Activated gamma-delta T cell (primary cell): ENCODE measurements at places on chromosomes 11 and 22.

GRCh38 chr11:20964985-20965384 lies 295.6 kb downstream of the NELL1 start:
- DNase-seq: no peak

DNA sequence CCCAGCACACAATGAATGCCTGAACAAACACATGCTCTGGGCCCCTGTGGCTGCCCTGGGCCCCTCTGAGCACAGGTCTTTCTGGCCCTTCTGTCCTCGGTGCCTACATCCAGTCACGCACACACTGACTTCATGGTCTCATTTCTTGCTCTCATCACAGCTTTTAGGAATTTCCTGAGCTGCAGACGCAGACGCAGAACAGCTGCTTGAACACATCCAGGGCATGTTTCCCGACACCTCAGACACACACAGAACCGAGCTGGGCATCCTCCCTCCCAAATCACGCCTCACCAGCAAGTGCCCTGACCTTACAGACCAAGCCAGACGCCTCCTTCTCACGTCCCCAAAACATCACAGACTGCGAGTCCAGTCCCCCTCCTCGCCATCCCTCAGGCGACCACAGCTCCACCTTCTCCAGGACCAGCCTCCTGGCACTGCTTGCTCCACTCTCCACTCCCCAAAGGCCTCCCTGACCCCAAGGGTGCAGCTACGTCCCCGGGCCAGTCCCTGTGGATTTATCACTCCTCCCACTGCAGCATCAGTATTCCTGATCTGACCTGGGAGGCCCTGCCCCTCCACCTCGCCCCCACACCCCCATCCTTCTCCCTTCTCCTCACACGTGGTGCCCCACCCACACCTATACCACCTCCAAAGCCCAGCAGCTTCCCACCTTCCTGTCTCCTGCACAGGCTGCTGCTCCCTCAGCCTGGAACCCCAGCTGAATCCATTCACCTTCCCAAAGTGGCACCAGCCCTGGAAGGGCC lies 12.9 kb downstream of the SIRT3 start:
- DNase-seq: no peak

DNA sequence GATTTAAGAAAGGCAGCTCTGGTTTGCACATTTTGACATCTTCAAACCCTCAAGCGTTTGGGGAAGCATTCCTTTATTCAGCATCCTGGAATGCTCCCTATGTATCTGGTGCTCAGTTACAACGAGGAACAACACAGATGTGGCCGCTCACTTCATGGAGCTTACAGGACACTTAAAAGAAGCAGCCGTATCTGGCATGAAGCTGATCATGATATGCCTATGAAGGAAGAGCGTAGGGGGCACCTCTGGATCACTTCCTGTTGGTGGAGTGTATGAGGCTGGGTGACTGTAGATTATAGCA lies 72.3 kb upstream of the TP53I11 start:
- DNase-seq: no peak

DNA sequence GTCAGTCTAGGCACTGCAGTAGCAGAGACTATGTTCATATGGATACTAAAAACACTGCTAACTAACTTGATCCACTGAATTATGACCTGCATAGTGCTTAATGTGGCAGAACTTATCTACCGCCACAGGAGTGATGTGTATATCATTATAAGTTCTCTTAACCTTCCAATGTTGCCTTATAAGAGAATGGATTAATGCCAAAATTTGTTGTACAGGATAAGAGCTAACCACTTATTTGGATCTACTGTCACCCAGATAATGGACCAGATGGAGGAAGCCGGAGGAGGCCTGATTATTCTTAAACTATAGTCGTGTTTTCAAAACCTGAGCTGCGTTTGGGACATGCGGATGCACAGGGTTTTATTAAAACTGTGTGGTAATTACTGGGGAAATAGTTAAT lies 1.9 kb upstream of the OR51B4 start:
- no peak for DNase-seq
